ENCODE measurements at places on chromosomes 2 and 18.

- no peak for DNase-seq
These were observed 807.5 kb downstream of the DCC start for GRCh38 chr18:53147472-53147871.

DNA sequence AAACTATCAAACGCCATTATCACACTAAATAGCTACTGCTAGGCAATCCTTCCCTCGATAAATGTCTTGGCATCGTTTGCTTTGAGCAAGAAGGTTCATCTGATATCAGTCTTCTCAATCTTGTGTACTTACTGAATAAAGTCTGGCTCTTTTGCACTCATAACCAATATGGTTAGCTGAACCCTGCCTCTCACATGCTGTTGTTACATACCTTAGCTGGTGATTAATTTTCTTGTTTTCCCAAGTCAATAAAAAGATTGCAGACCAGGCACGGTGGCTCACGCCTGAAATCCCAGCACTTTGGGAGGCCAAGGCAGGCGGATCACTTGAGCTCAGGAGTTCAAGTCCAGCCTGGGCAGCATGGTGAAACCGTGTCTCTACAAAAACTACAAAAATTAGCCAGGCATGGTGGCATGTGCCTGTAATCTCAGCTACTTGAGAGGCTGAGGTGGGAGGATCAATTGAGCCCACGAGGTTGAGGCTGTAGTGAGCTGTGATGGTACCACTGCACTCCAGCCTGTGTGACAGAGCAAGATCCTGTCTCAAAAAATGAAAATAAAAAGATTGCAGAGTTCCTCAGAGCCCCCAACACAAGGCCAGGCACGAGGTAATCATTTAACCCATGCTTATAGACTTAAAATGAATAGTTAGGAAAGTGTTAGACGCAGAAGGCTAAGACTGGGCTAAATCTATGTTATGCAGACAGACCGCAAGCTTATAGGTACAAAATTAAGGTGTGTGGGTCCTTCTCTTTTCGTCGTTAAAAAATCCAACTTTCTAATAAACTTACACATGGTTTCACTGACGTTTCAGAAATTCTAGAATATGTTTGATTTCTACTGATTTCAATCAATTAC lies 177.5 kb downstream of the ALPK2 start:
- no peak for DNase-seq

- DNase-seq, result no peak
These were observed 176.1 kb upstream of the HS6ST1 start for GRCh38 chr2:128494640-128495321.

DNA sequence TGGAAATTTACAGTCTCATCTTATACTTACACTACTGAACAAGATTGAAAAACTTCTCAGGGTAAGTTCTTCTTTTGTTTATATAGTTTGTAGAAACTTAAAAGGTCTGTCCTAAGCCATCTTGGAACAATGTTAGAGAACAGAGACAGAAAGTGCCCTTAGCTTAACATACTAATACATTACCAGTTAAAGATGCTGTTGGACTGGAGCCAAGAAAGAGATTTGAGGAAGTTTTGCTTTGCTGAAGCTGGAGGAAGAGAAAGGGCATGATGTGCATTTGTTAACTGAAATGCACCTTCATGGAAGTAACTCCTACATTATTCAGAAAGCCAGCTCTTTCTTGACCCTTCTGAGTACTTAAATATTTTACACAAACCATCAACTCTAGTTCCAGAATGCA lies 66.5 kb upstream of the TNFRSF11A start:
- DNase-seq, result no peak

GRCh38 chr2:25624635-25625034 lies 48.7 kb downstream of the DTNB start:
- DNase-seq, result no peak

DNA sequence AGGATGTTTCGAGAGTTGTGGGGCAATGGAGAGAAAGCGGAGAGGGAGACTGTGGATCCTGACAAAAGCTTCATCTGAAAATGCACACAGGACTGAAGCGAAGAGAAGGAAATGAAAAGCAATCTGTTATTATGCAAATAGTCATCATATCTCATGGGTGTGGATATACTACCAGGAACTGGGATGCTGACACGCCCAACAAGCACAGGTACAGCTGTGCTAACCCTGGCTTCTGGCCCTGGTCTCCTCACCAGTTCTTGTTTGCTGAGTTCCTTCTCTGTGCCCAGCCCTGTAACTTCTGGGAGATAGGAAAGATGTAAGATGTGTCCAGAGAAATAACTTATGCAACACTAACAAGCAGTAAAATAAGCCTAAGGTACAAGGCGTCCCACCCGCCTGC lies 358.8 kb downstream of the CMPK2 start:
- no peak for DNase-seq

DNA sequence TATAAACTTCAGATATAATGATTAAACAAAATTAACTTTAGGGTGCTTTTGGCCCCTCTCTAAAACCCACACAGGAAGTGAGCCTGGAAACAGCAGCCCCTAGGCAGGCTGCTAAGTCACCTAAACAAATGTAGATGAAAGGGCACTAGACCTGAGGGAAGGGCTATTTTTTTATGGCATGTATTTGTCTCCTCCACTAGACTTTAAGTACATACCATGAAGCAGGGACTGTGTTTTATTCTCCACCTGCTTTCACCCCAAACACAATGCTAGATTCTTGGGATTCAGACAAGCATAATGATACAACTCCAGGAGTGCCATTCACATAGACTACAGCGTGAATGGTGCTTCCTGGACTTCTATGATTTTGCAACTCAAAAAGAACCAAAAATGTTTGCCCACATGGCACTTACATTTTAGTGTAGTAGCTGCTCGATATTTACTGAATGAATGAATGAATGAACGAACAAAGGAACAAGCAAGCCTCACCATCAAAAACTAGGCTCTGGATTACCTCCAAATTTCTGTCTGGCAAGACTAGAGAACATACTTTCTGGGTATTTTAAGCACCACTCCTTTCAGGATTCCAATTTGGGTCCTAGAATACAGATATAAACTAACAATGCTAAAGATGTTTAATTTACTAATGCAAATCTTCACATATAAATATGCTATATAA lies 10.1 kb downstream of the ATAD2B start:
- no peak for DNase-seq

- DNase-seq, result no peak
These were observed 126.6 kb upstream of the SEC11C start for GRCh38 chr18:59012815-59013705.

DNA sequence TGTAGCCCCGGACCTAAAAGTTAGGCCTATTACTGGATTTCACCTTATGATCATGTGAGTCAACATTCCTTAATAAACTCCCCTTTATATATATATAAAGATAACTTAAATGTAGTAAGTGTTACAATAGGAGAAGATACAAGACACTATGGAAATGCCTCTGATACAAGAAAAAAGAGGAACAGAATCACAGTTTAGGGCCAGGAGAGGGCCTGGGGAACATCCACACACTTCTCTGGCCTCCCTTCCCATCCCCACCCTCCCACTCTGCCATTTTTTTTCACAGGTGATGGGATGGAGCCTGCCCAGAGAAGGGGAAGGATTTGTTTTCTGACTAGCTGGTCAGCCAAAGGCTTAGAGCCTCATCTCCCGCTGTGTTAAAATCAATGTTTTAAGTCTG lies 6.4 kb downstream of the CDC42EP3 start:
- DNase-seq, result no peak

GRCh38 chr2:60347781-60348180 lies 205.7 kb downstream of the BCL11A start:
- no peak for DNase-seq

- no peak for DNase-seq
These were observed 4.7 kb downstream of the PHLPP1 start for GRCh38 chr18:62720048-62720447.

GRCh38 chr2:158539176-158540005 lies 82.6 kb downstream of the PKP4 start:
- no peak for DNase-seq

- DNase-seq, result no peak
These were observed 78.5 kb downstream of the UGGT1 start for GRCh38 chr2:128169497-128169896.

DNA sequence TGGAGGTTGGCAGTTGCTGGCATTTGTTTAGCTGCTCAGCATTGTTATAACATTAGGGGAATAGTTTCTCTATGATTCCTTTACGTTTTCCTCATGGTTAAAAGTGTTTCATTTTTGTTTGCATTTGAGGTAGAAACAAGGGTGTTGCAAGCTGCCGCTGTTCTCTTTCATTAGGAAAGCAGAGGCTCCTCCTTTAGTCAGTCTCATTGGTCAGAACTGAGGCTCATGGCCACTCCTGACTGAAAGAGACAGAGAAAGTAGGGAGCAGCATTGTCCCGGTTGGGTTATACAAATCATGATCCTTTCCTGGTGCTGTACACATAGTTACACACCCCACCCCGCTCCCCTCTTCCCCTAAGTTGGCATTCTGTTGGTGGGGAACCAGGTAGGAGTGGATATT lies 59.8 kb upstream of the PTH2R start:
- DNase-seq, result no peak

DNA sequence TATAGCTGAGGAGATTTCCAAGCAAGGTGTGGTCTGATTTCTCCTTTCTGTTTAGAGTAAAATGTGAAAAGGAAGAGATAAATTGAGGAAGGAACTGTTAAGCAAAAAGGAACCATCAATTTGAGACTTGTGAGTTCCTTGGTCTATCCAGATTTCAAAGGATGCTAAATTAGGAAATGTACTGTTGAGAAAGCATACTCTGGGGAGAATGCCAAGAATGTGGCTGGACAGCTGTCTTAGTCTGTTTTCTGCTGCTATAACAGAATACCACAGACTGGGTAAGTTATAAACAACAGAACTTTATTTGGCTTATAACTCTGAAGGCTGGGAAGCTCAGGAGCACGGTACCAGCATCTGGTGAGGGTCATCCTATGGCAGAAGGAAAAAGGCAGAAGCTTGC lies 1097.2 kb downstream of the TDRD15 start:
- DNase-seq, result no peak

DNA sequence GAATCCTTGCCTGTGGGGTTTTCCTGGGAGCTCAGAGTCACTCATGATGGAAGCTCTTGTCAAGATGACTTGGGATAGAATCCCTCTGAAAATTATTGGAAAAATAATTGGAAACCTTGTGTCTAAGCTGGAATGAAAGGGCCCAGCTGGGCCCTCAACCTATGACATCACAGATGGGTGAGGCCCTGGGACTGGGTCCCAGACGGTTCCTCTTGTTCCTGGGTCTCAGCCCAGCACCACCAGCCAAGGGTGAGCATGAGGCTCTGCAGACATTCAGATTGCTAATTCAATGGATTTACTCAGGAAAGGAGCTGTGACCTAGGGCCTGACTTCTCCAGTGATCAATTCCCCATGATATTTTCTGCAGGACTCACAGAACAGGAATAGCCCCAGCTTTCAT lies 188.3 kb upstream of the MYT1L start:
- DNase-seq, result no peak

DNA sequence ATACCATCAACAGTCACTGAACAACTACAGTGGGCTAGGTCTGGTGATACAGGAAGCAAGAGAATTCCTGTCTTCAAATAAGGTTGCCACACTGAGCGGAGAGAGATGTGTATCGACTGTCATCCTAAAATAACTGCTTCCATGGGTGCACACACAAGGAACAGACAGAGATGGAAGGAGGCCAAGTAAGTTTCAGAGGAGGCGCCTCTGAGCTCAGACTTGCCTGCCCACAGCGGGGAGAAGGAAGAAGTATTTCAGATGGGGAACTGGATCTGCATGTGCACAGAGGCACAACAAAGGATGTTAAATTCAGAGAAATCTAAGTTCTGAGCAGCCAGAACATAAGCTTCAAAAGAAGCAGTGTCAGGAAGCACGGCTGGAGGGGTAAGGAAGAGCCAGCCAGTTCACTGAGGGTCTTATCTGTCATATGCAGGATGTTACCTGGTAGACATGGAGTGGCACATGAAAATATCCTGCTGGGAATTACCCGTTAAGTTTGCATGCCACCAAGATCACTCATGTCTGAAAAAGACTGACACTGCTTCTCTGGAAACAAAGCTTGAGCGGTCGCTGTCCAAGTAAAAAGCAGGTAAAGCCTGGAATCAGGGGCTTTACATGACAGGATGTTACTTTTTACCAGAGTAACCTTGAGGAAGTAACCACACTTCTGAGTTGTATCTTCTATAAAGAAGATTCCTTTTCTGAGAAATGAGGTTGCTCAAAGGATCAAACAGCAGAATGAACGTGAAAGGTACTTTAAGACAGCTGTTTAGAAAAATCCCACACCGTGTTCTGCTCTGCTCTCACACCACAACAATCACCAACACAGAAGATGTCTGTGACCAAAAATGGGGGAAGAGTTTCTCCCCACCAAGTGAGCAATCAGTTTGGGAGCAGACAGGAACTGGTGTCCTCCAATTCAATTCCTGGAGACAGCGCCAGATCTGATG lies 260.2 kb downstream of the NBAS start:
- no peak for DNase-seq

DNA sequence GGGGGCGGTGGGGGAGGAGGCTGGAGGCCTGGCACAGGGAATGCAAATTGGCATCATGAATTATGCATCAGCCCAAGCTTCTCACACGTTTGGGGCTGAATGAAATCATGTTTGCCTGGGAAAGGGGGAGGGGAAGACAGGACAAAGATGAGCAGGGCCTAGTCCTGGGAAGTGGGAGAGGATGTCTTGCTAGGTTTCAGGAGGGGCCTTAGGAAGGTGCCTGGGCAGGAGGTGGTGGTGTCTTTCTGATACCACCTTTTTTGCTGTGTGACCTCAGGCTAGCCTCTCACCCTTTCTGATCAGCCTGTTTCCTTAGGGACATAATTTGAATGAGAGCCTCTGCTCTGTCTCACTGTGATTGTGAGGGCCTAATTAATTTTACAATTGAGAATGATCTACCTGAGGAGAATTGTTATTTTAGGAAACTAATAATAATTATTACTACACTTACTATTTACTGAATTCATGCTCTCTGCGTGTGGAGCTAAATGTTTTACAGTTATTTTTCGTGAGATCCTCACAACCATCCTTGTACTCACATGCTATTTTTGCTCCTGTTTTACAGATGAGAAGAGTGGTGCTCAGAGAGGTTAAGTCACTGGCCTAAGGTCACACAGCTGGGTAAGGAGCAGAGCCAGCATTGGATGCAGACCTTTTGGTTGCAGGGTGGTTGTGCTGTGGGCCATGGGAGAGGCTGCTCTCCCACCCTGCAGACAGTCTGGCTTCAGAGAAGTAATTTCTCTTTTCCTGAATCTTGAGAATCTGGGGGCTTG lies 39.6 kb downstream of the INHBB start:
- no peak for DNase-seq

DNA sequence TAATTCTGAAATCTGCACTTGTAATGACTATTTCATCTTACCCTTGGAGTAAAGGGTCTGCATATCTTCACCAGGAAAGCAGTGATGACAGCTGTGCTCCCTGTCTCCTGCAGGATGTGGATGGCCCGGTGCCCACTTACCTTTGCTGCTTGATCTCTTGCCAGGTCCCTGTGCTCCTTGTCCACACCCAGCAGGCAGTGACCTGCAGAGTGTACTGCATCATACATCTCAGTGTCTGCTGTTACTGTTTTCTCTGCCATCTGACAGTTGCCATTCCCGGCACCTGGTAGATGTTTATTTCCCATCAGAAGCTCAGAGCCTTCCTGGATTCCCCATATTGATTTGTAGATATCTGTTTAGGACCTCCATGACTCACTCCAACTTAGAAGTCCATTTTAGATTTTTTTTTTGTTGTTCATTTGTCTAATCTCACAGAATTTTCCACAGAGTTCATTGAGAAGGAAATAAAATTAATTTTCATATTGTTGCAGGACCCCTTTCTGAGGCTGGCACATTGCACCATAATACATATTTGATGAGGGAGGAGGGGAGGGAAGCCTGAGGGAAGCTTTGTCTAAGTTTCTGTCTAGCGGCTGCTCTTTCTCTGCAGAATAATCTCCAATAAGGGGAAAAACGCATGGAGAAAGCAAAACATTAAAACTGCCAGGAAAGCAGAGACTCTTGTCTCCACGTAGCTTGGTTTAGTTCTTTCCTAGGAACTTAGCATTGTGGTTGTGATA lies 697.5 kb upstream of the RAB6C start:
- no peak for DNase-seq
